ENCODE measurements at places on chromosomes 5 and 9. TPM values are rescaled to one million over a fixed set of nuclear protein-coding genes. Genes with fewer than 3 reads are reported as not detected.

DNA sequence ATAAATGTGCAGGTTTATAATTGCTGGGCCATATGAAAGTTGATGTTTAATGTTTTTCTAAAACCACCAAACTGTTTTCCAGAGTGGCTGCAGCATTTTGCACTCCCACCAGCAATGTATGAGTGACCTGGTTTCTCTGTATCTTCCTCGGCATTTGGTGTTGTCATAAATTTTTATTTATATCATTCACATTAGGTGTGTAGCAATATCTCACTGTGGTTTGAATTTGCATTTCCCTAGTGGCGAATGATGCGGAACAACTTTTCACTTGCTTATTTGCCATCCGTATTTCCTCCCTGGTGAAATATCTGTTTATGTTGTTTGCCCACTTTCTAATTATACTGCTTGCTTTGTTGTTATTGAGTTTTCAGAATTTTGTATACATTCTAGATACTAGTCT is 295.7 kb upstream of the TUT7 start:
- H3K36me3 ChIP-seq, result no peaks in the 10 kb centered on the region
- H3K4me1 ChIP-seq, result no peaks in the 10 kb centered on the region
- no peak overlapping the region for H3K27ac ChIP-seq
- no peak for DNase-seq
- H3K27me3 ChIP-seq, result no peaks in the 10 kb centered on the region

DNA sequence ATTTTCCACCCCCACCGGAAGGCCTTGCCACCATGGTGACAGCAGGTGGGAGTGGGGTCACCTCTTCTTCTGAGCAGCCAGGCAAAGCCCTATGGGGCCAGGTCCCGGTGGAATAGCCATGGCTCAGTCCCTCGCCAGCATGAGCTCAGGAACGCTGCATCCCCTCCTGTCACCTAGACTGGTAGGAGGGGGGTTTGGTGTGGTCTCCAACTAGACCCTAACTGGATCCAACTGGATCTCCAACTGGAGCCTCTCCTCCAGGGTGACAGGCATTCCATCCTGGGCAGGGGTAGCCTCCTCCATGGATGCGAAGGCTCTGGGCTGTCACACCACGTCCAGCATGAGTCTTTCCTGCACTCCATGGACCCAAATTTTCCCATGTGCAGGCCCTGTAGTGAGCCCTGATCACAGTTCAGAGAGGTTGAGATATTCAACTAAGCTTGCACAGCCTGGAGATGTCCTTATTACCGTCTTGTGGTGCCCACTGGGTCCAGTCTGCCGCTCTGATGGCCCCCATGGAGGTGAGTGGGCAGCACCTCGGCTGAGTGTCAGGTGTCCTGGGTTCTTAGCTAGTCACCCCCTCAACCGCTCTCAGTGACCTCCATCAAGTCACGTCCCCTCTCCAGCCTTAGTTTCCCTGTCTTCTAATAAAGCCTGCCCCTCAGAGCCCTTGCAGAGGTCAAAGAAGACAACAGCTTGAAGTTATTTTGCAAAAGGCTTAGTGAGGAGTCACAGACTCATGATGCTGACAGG is 18.6 kb upstream of the FIBCD1 start:
- H3K36me3 ChIP-seq, result no peaks in the 10 kb centered on the region
- no peak overlapping the region for H3K4me3 ChIP-seq
- no peaks in the 10 kb centered on the region for H3K27me3 ChIP-seq
- no peaks in the 10 kb centered on the region for H3K4me1 ChIP-seq
- H3K27ac ChIP-seq, result no peak overlapping the region

DNA sequence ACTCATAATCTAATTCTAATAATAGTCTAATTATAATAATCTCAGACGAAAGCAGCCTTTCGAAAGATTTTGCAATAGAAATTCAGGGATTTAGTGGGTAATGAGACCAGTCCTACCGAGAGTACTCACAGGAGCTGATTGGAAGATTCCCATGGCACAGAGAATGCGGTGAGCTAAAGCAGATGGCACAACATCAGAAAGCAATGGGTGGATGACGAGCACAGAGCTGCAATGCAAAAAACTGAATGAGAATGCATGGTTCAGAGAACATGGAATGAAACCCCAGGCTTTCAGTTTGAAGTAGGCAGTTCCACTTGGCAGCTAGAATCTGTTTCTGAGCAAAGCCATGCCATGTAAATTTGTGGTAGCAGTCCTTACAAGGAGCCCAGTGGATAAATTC is 78.2 kb upstream of the SPINK5 start:
- DNase-seq, result no peak
- no peaks in the 10 kb centered on the region for H3K4me1 ChIP-seq
- H3K4me3 ChIP-seq, result no peak overlapping the region
- H3K27me3 ChIP-seq, result no peaks in the 10 kb centered on the region

GRCh38 chr9:121050128-121050988 is at the start of gene C5:
C5 (minus strand) TSS chr9:121050275; CDS start chr9:121050246, 29 bp downstream.
- no peaks in the 10 kb centered on the region for H3K36me3 ChIP-seq
- H3K27me3 ChIP-seq, result no peaks in the 10 kb centered on the region
- no peak within 1 kb of the TSS for H3K4me3 ChIP-seq
- DNase-seq, result no peak

- no peaks in the 10 kb centered on the region for H3K27me3 ChIP-seq
- DNase-seq, result no peak
- H3K36me3 ChIP-seq, result no peaks in the 10 kb centered on the region
- no peak overlapping the region for H3K27ac ChIP-seq
- no peak overlapping the region for H3K4me3 ChIP-seq
Measured at GRCh38 chr9:130196643-130197042, 24.4 kb downstream of the NCS1 start.

The ALDH1A1 gene
- total RNA-seq, result 116 TPM
